Activated T-cell treated with anti-CD3 and anti-CD28 coated beads for 48 hours (primary cell): ENCODE measurements at places on chromosomes 16 and 17.

DNA sequence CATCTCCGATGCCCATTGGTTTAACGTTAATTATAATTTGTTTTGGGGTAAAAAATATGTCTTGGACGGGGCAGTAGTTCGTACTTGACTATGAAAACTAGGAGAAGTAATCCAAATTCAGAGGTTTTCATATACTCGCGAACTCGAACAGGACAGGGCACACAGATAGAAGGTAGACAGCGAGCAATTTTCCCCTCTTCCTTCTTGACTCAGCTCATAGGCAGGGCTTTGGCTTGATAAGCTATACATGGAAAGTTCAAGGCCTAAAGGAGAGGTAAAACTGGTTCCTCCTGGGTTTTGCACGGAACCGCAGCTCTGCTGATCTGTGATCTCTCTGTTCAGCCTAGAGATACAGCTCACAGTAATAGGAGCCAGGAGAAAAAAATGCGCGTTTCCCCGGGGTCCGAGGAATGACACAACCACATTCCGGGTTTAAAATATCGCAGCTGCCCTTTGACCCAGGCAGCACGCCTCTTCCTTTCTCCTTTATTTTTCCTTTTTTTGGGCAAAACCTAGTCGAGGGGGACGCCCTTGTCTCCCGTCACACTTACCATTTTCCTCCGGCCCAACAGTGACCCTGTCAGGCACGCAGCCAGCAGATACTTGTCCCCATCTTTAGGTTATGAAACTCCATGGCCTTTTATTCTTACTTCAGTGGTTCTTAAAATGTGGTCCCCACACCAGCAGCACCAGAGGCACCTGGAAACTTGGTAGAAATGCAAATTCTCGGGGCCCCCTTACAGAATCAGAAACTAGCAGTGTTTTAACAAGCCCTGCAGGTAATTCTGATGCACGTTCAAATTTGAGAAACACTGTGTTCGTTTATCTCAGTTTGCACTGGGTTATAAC, 1.7 kb upstream of the LASP1 start:
- no peak for DNase-seq

- DNase-seq, result no peak
These were observed 71.1 kb downstream of the WWOX start for GRCh38 chr16:78170494-78170933.

- peak; percentile 61 for DNase-seq
These were observed 390 bp downstream of the MNT start for GRCh38 chr17:2400474-2400866.

DNA sequence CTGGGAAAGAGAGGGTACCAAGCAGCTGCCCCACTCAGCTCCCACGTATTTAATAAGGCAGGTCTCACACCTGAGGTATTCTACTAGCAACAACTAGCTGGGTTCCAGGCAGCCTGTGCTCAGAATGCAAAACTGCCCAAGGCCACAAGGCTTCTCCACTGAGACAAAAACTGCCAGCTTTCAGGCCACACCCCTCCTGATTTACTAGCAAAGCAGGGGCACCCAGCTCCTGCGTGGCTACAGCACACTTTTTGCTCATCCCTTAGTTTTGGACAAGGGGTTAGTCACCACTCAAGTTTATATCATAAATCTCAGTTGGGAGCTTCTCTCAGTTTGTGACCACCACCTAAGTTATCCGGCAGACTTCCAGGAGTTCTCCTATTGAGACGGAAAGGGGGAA, 494.6 kb downstream of the CDH11 start:
- DNase-seq, result no peak

DNA sequence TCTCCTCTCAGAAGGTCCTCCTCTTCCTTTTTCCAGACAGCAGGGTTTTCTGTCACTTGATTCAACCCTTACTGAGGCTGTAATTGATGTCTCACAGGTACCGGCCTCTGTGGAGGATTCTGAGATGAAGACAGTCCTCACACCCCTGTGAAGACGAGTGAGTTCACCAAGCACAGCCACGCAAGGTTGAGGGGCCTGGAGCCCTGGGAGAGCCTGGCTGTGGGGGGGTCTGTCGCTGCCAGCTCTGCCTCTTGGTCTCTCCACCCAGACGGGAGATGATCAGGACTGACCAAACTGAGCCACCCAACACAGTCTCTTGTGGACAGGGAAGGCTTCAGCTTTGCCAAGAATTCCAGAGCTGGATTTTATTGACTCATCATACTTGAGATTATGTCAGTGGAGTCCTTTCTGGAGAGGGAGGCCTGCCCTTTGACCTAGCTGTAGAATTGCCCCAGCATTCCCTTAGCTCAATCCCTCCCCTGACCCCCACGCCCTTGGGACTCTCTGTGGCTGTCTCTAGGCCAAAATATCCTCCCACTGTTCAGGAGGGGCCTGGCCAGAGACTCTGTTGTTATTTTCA, 51.1 kb upstream of the CRHR1 start:
- no peak for DNase-seq

DNA sequence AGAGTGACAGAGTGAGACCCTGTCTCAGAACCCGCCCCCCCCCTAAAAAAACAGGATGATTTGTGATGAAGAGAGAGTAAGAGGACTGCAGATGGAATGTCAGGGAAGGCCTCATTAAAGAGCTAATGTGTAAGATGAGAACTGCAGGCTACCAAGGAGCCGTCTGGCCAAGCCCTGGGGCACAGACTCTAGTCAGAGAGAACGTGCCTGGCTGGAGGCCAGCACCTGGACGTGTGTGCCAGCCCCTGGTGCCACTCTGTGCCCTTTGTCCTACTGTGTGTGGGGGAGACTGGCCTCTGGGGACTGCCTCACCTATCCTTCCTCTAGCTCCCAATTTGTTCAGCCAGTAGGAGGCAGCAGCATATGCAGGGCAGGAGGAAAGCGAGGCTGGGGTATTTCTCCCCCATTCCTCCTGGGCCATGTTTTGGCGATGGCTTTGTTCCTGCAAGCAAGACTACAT, 37.1 kb downstream of the KNOP1 start:
- no peak for DNase-seq

GRCh38 chr17:63365366-63366240, 80.5 kb downstream of the CYB561 start:
- DNase-seq, result no peak

GRCh38 chr17:647324-648197, 67.1 kb downstream of the VPS53 start:
- no peak for DNase-seq

- DNase-seq, result no peak
These were observed 109.1 kb upstream of the CDC42EP4 start for GRCh38 chr17:73420897-73421296.

- no peak for DNase-seq
These were observed 331.8 kb upstream of the CDH11 start for GRCh38 chr16:65453646-65454045.

- DNase-seq, result no peak
These were observed 568.8 kb upstream of the ZFHX3 start for GRCh38 chr16:73616770-73617169.

- DNase-seq, result no peak
These were observed 120.0 kb upstream of the HS3ST3A1 start for GRCh38 chr17:13721705-13722104.

DNA sequence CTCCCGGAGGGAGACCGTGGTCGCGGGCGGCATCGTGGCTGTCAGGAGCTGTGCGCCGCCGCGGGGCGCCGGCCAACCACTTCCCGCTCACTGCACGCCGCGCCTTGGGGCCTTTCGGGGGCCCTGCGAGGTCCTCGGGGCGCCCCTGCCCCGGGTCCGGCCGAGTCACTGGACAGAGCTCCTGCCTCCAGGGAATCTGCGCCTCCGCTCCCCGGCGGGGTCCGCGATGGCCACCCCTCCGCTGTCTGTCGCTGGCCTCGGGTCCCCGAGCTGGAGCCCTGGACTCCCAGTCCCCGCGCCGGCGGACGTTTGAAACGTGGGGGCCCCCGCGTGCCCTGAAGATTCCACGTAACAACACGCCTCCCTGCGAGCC, at the start of gene QRICH2:
QRICH2 (minus strand) TSS at position 311 of the 373 bp plus-strand sequence; CDS start at position 33, 278 bp downstream.
- DNase-seq, result no peak

- DNase-seq, result peak; percentile 54
These were observed 611.3 kb upstream of the SALL1 start for GRCh38 chr16:51762081-51762996.

DNA sequence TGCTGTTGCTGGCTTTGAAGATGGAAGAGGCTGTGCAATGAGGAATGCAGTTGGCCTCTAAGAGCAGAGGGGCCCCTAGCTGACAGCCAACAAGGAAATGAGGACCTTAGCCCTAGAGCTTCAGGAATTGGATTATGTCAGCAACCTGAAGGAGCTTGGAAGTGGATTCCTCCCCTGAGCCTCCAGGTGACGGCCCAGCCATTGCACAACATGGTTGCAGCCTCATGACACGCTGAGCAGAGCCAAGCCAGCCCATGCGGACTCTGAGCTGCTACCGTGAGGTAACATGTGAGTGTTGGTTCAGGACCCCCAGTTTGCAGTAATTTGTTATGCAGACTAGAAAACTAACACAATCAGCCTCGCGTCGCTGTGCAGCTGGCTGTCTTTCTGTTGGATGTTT, 20.2 kb downstream of the CCDC42 start:
- no peak for DNase-seq

DNA sequence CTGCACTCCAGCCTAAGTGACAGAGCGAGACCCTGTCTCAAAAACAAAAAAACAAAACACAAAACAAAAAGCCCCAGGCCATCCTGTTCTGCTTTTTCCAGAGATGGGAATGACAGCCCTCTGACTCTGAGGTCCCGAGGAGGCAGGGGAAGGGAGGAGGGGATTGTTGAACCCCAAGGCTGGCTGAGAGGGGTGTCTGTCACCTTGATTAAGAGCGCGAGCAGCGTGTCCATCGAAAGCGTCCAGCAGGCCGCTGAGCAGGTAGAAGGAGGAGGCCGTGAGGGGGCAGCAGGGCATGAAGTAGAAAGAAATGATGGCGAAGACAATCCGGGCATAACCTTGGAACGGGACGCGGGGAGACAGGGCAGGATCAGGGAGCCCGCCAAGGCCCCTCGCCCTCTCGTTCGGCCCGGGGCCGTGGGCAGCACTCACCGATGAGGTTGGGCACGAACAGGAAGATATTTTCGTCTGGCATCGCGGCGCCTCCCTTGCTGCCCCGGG, 593 bp downstream of the CDIPT start:
- DNase-seq, result no peak

DNA sequence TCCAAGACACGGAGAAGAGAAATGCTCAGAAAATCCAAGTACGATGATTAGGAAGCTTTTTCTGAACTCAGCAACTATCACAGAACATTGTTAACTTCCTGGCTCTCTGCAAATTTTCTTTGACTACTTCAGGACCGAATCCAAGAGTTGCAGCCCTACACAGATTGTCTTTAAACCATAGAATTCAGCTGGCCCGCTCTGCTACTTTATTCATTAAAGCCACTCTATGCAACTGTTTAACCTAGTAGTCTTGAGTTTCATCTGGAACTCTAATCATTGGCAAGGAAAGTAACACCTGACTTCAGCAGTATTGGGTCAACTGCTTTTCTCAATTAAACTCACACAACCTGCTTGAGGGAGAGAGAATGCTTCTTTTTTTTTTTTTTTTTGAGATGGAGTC, 210.1 kb downstream of the SLC39A11 start:
- no peak for DNase-seq

DNA sequence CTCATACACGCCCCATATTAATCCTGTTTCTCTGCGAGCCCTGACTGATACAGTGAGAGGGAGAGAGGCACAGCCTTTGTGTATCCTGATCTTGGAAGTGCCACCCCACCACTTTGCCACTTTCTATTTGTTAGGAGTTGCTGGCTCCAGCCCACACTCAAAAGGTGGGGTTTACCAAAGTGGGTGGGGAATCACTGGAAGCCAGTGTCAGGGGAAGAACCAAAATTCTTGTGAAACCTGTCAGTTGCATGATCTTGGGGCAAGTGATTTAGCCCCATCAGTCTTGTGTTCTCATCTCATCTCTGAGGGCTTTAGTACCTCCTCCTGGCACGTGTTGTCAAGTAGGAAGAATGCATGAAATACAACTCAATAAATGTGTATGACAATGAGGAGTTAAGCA, 119.5 kb downstream of the SOX9 start:
- no peak for DNase-seq

DNA sequence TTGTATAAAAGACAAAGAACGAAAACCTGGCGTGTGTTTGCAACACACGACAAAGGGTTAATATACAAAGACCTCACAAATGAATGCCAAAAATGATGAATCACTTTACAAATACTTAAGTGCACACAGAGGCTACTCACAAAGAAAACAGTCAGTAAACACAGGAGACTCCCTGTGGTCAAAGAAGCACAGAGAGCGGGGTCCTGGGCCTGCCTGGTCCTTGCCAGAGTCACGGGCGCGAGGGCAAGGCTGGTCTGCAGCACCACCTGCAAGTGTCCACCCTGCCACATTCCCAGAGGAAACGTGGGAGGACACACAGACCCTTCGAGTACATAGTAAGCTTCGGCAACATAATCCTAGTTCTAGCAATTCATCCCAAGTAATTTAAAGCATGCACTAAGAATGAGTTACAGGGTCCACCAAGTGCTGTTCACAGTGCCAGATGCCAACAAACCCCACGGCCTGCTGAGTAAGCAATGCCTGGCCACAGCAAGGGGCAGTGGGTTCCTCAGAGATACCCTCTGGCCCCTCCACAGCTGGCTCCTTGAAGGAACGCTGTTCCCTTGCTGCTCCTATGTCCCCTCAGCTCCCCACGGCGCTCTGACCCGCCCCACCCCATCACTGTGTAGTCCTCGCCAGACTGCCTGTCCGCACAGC, 24.6 kb upstream of the FAAP100 start:
- no peak for DNase-seq

DNA sequence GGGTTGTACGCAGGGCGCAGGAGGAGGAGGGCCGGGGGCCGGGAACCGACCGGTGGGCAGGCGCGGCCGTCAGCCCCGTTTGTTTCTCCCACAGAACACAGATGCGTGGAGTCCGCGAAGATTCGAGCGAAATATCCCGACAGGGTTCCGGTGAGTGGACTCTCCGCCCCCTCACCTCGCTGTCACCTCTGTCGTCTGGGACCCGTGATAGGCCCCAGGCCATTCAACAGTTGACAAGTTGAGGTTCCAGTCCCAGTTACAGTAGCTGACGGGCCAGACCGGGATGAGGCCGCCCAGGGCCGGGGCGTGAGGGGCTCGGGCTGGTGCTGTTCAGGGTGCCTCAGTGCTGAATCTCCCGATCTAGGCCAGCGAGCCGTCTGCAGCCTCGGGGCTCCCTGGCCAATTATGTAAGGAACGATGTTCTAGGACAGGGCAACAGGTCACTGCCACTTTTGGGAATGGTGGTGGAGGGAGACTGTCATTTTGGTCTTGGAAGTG, 628 bp downstream of the GABARAPL2 start:
- peak; percentile 14 for DNase-seq

- DNase-seq, result no peak
These were observed 1.8 kb downstream of the ZSCAN10 start for GRCh38 chr16:3097266-3097665.

- DNase-seq, result no peak
These were observed 25.3 kb downstream of the BFAR start for GRCh38 chr16:14658063-14658462.

DNA sequence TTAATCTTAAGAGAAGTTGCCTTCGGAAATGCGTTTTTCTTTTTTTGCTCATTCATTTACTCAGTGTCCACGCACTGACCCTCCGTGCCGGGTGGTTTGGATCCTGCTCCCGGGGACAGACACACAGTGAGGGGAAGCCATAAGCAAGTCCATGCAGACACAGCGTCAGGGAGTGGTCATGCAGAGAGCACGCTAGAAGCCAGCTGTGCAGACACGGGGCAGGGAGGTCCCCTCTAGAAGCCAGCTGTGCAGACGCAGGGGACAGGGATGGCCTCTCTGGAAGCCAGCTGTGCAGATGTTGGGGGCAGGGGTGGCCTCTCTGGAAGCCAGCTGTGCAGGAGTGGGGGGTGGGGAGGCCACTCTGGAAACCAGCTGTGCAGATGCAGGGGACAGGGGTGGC, 4.8 kb downstream of the GAA start:
- DNase-seq, result no peak
